ENCODE measurements at places on chromosomes 6 and 20.

DNA sequence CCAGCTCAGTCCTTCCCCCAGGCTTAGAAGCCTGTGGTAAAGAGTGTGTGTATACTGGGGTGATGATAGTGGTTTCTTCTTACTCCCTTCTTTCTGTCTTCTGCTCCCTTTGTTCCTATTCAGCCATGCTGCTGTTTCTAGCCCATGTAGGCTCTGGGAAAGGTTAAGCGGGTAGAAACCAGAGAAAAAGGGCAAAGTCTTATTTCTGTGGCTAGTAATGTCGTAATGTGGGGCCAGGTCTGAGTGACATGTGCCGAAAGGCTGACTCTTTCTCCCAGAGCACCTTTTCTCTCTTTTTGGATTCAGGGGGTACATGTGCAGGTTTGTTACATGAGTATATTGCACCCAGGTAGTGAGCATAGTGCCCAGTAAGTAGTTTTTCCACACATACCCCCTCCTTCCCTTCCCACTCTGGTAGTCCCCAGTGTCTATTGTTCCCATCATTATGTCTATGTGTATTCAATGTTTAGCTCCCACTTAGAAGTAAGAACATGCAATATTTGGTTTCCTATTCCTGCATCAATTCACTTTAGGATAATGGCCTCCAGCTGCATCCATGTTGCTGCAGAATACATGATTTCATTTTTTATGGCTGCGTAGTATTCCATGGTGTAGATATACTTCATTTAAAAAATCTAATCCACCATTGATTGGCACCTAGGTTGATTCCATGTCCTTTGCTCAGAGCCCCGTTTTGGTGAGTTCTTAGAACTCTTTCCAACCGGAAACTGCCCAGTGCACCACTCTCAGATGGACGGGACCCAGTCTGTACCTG lies 74.3 kb downstream of the EFHC1 start:
- DNase-seq, result no peak

- DNase-seq, result no peak
Observed at GRCh38 chr20:21183722-21184121, 57.8 kb downstream of the KIZ start.

DNA sequence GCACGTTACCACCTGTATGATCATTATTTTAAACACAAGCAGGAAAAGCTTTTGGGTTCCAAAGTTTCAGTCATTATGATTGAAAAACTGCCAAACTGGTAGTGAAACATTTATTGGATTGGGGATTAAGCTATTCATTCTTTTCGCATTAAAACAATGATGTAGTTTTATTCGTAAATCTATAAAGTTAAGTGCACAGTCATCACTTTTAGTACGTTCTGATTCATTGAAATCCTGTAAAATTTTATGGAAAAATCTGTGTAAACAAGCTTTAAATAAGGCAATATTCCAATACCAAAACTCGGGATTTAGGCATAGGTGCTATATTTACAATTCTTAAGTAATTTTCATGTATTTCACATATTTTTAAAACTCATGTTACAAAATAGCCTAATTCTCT lies 379.9 kb downstream of the PLCB1 start:
- DNase-seq, result no peak

DNA sequence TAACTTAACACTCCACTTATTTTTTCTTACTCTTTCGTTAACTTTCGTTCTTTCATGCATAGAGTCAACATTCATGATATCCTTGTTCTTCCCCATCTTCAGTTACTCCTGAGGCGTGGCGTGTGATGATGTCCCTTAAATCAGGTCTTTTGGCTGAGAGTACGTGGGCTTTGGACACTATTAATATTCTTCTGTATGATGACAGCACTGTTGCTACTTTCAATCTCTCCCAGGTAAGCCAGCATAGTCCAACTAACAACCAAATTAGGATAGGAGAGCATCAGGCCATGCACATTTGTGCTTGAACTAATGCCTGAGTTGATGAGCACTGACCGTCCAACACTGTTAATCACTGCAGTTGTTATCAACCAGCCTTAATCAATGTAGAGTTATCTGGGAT lies 119.6 kb downstream of the TMEM242 start:
- no peak for DNase-seq

- DNase-seq, result no peak
Observed at GRCh38 chr6:139474145-139475108, 100.0 kb upstream of the CITED2 start.

GRCh38 chr6:39130691-39131090 lies 15.7 kb upstream of the SAYSD1 start:
- DNase-seq, result no peak

GRCh38 chr6:135269481-135269891 lies 88.4 kb downstream of the MYB start:
- DNase-seq, result no peak

DNA sequence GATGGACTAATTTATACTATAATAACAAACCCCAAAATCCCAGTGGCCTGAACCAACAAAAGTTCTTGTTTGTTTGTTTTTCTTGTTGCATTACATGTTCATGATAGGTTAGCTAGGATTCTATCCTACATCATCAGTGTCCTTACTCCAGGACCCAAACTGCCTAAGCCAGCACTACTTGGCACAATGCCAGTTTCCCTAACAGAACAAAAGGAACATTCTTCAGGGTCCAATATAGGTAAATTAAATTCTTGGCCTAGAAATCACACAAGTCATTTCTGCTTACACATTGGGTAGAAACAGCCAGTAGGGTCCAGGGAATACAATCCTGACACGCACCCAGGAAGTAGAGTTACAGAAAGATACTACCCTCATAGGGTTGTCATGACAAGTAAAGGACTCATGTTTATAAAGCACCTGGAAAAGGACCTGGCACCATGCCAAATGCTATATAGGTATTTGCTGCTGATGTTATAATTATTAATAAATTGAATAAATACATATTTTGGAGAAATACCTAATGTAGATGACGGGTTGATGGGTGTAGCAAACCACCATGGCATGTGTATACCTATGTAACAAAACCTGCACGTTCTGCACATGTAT lies 38.8 kb downstream of the RCAN2 start:
- DNase-seq, result no peak

DNA sequence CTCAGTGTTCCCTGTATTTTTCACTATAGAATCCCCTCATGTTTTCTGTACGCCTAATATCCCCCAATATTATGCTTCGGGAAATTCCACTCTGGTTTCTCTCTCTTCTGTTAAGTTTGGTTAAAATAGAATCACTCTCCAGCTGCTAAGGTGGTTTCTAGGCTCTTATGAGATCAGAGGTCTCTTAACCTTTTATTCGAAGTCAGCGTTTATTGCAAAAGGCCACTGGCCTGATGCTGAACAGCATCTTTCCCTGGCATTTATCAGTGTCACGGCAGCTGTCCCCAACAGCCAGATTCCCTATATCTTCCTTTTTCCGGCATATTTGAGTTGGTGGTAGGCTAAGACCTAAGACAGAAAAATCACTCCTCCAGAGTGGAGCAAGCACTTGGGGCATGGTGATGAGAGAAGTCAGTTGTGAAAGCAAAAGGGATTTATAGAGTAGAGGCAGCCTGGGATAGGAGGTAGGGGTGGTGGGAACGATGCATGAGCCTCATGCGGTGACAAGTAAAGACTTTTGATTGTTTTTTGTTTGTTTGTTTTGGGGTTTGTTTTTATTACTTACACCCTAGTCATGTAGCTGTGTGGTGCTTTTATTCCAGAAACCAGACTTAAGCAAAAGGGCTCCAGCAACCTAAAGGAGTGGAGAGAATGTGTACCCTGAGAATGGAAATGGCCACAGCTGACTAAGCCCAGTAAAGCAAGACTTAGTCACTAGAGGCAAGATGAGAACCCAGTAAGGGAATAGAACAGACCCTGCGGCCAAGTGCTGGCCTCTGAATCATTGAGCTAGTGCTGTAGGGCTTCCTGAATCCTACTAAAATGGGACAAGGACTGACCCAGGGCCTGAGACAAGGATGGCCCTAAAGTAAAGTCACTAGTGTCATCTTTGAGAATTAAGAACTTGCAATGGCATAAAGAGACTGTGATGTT lies 233.0 kb upstream of the PRND start:
- DNase-seq, result no peak

DNA sequence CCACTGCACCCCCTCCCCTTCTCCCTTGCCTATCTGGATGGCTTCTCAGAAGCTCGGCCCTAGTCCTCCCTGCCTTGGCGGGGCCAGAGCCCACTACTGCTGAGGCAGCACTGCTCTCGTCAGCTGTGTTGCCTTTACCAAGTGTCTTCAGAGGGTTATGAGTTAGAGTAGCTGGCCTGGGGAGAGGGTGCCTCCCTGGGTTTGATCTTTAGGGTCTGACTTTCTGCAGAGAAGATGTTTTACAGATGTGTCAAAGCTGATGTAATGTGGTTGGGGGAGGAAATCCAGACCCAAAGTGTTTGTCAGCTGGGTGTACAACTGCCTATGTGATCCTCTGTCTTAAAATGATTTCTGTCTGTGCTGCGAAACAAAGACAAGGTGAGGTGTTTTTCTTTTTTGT lies 30.4 kb upstream of the PI16 start:
- no peak for DNase-seq

- no peak for DNase-seq
Observed at GRCh38 chr6:138986578-138986977, 1.5 kb downstream of the REPS1 start.
